ENCODE measurements at places on chromosomes 2 and 18.

GRCh38 chr2:10028988-10029874 lies 14.1 kb upstream of the KLF11 start:
- peak; percentile 22 for DNase-seq

DNA sequence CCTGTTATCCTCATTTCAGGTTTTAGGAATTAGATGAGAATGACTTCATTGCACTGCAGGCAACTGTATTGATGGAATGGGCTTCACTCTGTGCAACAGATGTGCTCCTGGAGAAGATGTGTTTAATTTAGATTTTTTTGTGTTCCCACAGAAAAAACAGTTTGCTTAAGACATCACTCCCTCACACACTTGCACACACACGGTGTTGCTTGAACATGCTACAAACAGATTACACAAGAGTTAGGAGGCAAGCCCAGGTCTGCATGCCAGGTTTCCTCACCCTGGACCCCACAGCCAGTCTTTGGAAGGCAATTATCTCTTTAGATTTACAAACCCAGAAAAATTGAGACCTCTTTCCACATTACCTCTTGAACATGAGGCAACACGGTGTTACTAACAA lies 93.7 kb upstream of the KLHL29 start:
- no peak for DNase-seq

- no peak for DNase-seq
These were observed 64.7 kb downstream of the DGKD start for GRCh38 chr2:233418761-233419546.

GRCh38 chr2:233817361-233817911 lies 36.9 kb downstream of the HJURP start:
- no peak for DNase-seq

- no peak for DNase-seq
These were observed 12.7 kb downstream of the INPP1 start for GRCh38 chr2:190355968-190356644.

GRCh38 chr18:76528477-76529432 lies 33.7 kb upstream of the ZNF516 start:
- no peak for DNase-seq

DNA sequence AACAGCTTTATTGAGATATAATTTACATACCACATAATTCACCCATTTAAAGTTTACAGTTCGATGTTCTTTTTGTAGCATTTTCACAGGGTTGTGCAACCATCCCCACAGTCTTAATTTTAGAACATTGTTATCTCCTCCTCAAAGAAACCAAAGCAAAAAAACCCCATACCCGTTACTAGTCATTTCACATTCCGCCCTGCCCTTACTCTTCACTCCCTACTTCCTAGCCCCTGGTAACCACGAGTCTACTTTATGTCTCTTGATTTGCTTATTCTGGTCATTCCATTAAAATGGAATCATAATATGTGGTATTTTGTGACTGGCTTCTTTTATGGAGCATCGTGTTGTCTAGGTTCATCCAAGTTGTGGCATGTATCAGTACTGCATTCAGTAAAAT lies 137.7 kb downstream of the TANC1 start:
- DNase-seq = no peak

DNA sequence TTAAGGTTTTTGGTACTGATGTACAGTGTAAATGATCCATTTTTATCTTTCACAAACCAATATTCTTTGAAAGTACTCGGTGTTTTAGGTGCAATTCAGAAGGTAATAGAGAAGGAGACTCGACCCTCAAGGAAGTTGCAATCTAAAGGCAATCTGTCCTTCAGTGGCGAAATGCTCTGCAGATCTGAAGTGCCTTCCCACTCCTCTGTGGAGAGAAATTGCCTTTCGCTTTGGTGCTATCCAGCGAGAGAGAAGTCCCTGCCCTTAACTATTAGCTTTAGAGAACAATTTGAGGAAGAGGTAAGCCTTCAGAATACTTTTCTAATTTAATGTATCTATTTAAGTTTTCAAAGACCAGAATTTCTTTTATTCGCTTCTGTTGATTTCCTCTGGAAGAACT lies 371.8 kb upstream of the FANCL start:
- no peak for DNase-seq

GRCh38 chr2:61210332-61210981 lies 48.5 kb downstream of the C2orf74 start:
- no peak for DNase-seq

DNA sequence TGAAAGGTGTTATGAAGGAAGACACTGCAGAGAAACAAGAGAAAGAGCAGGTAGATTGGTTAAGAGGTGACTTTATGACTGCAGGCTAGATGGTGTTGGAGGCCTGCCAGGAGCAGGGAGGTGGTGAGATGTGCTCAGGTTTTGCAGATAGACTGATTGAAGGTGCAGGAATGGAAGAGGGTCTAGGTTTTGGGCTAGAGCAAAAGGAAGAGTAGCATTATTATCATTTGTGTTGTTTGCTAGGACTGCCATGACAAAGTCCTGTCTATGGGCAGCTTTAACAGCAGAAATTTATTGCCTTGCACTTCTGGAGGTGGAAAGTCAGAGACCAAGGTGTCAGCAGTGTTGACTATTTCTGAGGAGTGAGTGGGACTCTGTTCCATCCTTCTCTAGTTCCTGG lies 172.9 kb upstream of the SOX11 start:
- no peak for DNase-seq

GRCh38 chr2:214543386-214543955 lies 132.6 kb downstream of the VWC2L start:
- DNase-seq = no peak

GRCh38 chr2:138640921-138641676 lies 139.1 kb downstream of the NXPH2 start:
- no peak for DNase-seq

- no peak for DNase-seq
These were observed 94.1 kb upstream of the THOC1 start for GRCh38 chr18:361941-362310.

GRCh38 chr18:62312851-62313250 lies 12.3 kb upstream of the TNFRSF11A start:
- DNase-seq = no peak

DNA sequence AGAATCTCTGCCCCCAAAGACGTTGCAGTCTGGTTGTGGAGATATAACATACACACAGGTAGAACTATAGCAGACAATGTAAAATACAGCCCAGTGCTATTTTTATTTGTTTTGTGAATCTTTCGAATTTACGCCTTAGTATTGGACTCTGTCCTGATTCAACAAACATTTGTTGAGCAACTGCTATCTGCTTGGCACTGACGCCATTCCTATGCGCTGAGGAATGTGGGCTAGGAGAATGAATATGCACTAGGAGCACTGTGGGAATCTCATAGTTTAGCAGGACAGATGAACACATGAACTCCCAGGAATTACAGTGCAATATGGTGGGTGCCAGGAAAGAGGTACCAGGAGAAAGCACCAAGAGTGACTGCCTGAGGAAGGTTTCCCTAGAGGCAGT lies 181.7 kb upstream of the SIX3 start:
- no peak for DNase-seq

DNA sequence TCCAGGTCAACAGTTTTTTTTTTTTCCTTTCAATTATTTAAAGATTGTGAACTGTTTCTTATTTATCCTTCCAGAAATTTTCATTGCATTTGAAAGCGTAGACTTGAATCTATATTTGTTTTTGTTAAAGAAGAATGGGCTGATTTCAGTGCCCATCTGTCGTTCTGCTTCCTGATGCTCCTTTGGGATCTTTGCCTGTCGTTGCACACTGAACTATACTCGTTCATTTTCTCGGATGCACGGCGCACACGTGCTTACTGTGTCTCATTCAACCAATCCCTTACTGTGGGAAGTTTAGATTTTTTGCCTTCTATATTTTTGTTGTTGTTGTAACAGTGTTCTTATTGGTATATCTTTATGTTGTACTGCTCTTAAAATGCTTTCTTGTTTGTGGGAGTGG lies 149.7 kb downstream of the VAPA start:
- no peak for DNase-seq

- DNase-seq = no peak
These were observed 274.9 kb upstream of the GALNT5 start for GRCh38 chr2:156982615-156983014.

DNA sequence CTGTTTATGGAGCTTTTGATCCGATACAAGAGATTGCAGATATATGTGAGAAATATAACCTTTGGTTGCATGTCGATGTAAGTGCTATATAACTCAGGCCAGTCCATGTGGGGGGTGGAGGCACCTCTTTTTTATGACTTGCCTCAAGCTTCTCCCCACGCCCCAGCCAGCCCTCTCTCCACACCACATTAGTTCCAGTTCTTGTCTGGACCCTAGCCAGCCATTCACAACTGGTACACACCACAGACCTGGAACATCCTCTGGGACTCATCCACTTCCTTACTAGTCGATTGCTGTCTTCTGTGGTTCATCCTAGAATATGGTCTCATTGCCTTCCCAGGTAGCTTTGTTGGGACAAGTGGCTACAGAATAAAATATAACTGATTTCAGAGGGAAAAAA lies 31.0 kb downstream of the GAD1 start:
- DNase-seq = no peak

- no peak for DNase-seq
These were observed 61.7 kb downstream of the CYBRD1 start for GRCh38 chr2:171584001-171584400.

- no peak for DNase-seq
These were observed 78.5 kb downstream of the PTPN4 start for GRCh38 chr2:119838179-119838578.

DNA sequence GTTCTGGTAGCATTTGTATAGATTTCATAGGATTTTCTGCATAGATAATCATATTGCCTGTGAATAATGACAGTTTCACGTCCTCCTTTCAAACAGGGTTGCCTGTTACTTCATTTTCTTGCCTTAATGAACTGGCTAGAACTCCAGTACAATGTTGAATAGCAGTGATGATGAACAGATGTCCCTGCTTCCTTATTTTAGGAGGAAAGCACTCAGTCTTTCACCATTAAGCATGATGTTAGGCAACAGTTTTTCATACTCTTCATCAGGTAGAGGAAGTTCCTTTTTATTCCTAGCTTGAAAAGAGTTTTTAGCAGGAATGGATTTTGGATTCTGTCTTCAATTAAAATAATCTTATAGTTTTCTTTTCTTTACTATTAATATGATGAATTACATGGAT lies 39.7 kb downstream of the C2orf76 start:
- DNase-seq = no peak

GRCh38 chr2:224966613-224967012 lies 75.7 kb downstream of the DOCK10 start:
- DNase-seq = no peak

GRCh38 chr18:12768625-12769024 lies 65.8 kb downstream of the PSMG2 start:
- DNase-seq = no peak

DNA sequence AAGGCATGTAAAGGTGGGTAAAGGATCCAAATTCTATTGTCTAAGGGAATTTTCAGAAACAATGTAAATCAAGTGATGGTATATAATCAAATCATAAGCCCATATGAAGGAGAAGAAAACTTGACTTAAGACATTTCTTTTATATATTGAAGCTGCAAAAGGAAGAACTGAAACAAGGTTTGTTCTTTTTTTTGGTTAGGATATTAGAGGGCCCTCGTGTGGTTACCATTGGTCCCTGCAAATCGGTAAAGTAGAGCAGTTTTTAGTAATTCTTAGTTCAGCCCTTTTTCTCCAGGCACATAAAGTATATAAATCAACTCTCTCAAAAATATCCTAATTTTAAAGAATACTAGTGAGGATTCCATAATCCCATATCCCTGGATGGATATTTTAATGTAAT lies 105.6 kb upstream of the STK17B start:
- no peak for DNase-seq

DNA sequence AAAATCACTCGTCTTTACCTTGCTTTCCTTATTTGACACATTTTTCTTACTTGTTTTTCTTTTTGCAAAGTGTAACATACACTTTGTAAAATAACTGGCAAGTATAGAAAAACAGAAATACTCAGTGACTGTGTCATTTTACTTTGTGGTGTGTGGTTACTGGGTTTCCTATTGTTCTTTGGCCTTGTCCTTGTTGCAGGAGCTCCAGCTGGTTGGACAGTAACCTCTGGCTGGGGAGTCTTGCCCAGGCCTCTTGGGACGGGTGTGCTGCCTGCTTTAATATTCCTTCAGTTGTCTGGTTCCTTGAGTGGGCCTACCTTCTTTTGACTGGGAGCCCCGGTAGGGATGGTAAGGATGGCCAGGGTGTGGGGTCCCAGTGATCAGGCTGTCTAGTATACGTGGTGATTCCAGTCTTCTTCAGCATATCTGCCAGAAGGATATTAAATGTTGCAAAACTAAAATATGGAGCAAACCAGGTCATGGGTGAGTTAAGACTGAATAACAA lies 53.8 kb downstream of the RNF144A start:
- DNase-seq = no peak

- no peak for DNase-seq
These were observed 19.8 kb downstream of the MAP4K4 start for GRCh38 chr2:101717071-101717845.

DNA sequence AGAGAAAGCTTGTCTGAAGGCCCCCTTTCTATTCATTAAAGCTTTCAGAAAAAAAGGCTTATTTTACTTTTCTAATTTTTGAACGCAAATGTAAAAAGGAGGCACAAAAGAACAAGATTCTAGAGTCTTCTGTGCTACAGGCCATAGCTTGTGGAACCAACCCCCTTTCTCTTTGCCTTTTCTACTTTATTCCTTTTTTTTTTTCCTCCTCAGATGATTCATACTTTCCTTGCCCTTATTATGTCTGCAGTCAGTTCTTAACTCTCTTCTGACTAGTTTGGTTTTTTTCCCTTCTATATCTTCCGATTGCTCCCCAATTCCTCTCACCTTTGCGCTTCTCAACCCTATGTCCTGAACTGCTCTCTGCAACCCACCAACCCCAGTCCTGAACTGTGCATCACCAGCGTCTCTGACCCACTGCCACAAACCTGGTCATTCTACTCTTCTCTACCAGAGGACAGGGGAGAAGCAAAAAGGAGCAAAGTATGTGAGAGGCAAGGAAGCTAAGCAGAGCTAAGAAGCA lies 56.9 kb upstream of the WIPF1 start:
- no peak for DNase-seq

DNA sequence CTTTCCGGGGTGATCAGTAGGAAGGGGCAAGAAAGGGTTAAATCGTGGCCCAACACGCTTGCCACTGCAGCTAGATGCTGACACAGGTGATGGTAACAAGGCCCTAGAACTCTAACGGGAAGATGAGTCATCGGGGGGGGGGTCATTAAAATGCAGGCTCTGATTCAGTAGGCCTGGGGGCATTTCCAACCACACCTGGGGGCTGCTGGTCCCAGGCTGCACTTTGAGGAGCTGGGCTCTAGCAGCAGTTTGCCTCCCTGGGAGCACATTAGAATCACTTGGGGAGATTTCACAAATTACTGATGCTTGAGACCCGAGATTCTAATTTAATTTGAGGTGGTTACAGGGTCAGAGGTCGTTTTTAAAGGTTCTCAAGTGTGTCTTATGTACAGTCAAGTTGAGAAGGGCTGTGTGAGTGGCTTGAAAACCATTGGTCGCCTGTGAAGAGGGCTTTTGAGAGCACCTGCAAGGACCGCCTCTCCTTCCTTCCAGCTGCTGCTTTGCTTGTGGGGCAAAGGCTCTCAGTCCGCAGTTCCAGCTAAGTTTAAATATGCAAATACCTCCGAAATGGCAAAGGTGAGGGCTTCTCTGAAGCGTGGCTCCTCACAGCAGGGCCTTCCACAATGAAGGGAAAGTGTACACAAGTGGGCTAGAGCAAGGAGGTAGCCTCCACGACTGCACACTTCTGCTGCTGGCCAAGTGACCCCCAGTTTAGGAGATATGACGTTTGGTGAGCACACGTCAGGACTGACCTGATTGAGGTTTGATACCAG lies 128.0 kb upstream of the MSH6 start:
- DNase-seq = no peak

Measured in activated naive CD4-positive, alpha-beta T cell (primary cell).